ENCODE measurements at places on chromosomes 12 and 14.

- DNase-seq = no peak
These were observed 40.4 kb downstream of the SFSWAP start for GRCh38 chr12:131751335-131751734.

DNA sequence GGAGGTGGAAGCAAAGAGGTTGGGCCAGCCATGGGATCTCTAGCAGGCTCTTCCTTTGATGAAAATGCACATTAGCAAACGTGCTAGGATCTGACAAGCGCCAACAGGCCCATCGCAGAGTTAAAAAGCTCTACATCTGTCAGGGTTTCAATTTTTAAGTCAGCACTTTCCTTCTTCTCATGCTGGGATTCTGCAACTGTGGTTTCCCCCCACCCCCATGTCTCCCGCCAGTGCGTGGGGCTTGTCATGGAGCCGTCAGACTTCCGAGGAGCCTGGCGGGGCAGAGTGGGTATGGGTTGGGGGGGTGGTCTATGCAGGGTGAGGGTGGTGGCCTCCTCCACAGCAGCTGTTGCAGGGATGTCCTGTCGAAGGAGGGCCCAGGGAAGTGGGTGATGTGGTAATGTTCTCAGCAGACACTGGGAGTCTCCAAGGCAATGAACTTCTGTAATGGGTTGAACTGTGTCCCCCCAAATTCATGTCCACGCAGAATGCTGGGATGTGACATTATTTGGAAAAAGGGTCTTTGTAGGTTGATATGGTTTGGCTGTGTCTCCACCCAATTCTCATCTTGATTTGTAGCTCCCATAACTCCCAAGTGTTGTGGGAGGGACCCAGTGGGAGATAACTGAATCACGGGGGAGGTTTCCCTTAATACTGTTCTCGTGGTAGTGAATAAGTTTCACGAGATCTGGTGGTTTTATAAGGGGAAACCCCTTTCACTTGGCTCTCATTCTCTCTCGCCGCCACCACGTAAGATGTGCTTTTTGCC is 115.2 kb upstream of the MAP1LC3B2 start:
- DNase-seq = no peak

DNA sequence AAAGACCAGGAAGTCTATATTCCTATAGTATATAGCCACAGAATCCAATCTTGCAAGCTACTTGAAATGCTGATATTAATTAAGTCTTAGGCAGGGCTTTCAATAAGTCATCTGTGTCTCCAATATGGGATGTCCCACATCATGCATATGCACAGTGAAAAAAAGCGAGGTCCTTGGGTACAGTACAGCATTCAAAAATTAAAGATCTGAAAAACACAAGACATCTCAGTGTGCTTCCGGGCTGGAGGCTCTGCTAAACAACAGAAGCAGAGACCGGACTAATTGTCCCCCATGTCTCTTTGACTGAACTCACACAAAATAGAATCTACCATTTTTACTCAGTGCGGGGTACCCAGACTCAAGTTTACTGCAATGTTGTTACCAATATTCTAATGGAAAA is 156.0 kb downstream of the DAD1 start:
- no peak for DNase-seq

- no peak for DNase-seq
These were observed 18.0 kb downstream of the PUS7L start for GRCh38 chr12:43740511-43741100.

GRCh38 chr14:55221186-55221585 is 29.8 kb upstream of the DLGAP5 start:
- no peak for DNase-seq

All from stimulated activated CD4-positive, alpha-beta T cell treated with anti-CD3 and anti-CD28 coated beads, Interleukin-4, amount 100 ng/mL, for 48 hours (primary cell).